ENCODE measurements at places on chromosomes 16 and 17. TPM values are rescaled to one million over a fixed set of nuclear protein-coding genes. Genes with fewer than 3 reads are reported as not detected.

ENPP7 gene
- not detected for total RNA-seq

TMEM170A gene
- 36.2 TPM for total RNA-seq

KRTAP9-4 gene
- not detected for total RNA-seq

KCNH6 gene
- total RNA-seq: 0.05 TPM

SLC13A2 gene
- total RNA-seq: not detected

CCR7 gene
- 0.33 TPM for total RNA-seq

CCT6B gene
- total RNA-seq: 0.28 TPM

BMERB1 gene
- 12.6 TPM for total RNA-seq

IL21R gene
- under 0.01 TPM for total RNA-seq

ZNF646 gene
- total RNA-seq: 17.4 TPM

PRR29 gene
- 0.85 TPM for total RNA-seq

TERB1 gene
- total RNA-seq: not detected

DDX42 gene
- 71.6 TPM for total RNA-seq

CYGB gene
- total RNA-seq: 1.6 TPM

KAT2A gene
- 10.2 TPM for total RNA-seq

MARVELD3 gene
- not detected for total RNA-seq
